ENCODE measurements at places on chromosomes 3 and 15. TPM values are rescaled to one million over a fixed set of nuclear protein-coding genes. Genes with fewer than 3 reads are reported as not detected.

Gene PSTPIP1
- total RNA-seq = 0.37 TPM

Gene BSN
- total RNA-seq = under 0.01 TPM

Gene POU1F1
- not detected for total RNA-seq

Gene UNC45A
- total RNA-seq = 59.2 TPM

Gene LRRK1
- total RNA-seq = 17.0 TPM

Gene SPTSSB
- 0.37 TPM for total RNA-seq

Gene CCR8
- not detected for total RNA-seq

Gene MYLK
- 6.8 TPM for total RNA-seq

Gene ALDH1L1
- not detected for total RNA-seq

Gene GPX1
- 264 TPM for total RNA-seq

Gene GPR62
- 0.20 TPM for total RNA-seq

Data from subcutaneous preadipocyte (primary cell).